ENCODE measurements at places on chromosomes 3 and 15. TPM values are rescaled to one million over a fixed set of nuclear protein-coding genes. Genes with fewer than 3 reads are reported as not detected.

GRCh38 chr15:98296653-98297052, 336.1 kb downstream of the ARRDC4 start:
- DNase-seq: no peak

DNA sequence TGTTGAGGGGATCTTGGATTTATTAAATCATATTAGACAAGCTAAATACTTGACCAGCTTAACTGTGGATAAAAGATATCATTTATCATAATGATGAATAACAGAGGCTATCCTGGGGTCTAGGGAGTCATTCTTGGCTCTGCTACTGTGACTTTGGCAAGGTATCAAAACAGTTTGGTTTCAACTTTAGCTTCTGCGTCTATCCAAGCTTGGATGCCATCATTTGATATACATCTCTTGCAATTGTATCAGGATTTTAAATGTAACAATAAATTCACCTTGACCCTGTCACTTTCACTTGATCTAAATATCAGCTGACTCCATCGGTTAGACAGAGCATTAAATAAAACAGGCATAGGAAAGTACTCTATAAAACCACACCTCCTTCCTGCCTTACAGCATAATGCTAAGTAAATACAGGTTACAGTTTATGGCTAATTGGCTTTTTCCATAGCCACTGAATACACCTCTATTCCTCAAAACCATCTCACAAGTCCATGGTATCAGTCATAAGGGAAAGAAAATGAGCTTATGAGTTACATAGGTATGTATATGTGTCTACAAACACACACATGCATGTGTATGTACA, 262.9 kb downstream of the CTNNB1 start:
- no peak for DNase-seq

DNA sequence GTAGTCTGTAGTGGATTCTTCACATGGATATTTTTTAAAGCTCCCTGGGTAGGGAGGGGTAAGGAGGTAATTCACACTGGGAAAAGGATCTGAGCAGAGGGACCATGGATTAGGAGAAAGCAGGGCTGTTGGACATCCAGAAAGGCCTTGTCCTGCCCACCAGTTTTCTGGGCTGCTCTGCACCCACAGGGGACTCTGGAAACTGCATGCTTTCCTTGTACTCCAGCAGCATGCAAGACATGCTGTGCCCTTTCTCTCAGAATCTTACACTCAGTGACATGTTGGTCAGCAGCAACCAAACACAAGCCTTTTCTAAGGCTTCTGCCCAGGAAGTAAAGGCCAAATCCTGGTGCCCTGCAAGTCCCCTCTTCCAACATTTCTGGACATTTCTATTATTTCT, 2.5 kb upstream of the FBN1 start:
- DNase-seq: no peak

DNA sequence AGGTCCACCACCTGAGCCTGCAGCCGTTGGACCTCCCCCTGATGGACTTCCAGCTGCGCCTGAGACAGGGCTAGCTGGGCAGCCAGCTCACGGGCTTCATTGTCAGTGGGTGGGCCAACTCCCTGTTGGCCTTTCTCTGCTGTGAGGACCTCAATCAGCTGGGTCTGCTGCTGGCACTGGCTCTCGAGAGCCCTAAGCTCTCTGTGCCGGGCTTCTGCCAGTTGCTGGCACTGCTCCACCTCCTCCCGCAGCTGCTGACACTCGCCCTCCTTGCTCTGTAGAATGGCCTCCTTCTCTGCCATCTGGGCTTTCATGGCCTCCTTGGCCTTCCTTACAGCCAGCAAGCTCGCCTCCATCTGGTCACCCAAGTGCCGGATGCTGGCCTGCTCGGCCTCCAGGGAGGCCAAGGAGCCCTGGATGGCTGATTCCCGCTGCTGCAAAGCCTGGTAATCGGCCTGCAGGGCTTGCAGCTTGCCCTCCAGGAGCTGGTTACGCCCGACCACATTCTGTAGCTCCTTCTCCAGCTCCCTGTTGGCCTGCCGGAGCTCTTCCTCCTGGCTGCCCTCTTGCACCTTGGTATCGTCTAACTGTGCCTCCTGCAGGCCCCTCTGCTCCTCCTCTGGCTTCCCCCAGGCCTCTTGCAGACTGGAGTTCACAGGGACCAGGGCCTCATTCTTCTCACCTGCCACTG, 23.8 kb downstream of the CXCR6 start:
- DNase-seq: no peak

DNA sequence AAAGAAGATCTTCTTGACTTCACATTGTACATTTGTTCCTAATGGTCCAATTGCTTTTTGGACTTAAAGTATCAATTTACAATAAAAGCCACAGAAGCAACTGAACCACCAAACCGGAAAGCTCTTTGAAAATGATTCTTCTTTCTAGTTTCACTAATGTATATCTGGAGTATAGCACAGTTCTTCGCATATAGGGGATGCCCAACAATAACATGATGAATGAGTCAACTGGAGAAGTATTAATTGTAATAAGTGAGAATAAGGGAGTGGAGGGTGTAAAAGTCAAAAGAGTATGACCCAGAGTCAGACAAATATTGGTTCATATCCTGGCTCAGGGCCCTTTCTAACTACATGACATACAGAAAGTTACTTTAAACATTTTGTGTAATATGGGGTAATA, 425.2 kb downstream of the ZBTB20 start:
- DNase-seq: no peak

GRCh38 chr3:193530231-193531165, 24.2 kb downstream of the ATP13A4 start:
- no peak for DNase-seq

MIX23 gene
- total RNA-seq: 18.3 TPM

CCDC33 gene
- not detected for total RNA-seq

KNG1 gene
- total RNA-seq: not detected

Measured in glomerular endothelial cell (primary cell).